Activated T-helper 1 cell treated with anti-CD3 and anti-CD28 coated beads, Interleukin-2, amount 50 U/mL, for 16 hours (primary cell): ENCODE measurements at places on chromosomes 2 and 18.

DNA sequence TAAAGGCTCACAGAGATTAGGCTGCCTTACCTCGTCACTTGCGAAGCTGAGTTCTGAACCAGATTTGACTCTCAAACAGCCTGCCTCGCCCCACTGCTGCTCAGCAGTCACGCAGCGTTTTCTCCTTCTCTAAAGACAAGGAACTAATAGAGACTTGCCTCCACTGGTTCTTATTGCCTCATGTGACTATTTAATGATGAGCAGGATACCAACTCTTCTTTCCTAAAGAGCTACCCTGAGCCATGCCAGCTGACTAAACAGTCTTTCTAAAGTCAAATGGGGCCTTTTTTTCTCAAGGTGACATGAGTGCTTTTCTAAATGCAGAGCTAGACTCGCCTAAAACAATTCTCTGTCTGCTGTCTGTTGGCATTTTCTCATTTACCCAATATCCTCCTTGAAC is 147.5 kb downstream of the NCKAP5 start:
- DNase-seq, result no peak

DNA sequence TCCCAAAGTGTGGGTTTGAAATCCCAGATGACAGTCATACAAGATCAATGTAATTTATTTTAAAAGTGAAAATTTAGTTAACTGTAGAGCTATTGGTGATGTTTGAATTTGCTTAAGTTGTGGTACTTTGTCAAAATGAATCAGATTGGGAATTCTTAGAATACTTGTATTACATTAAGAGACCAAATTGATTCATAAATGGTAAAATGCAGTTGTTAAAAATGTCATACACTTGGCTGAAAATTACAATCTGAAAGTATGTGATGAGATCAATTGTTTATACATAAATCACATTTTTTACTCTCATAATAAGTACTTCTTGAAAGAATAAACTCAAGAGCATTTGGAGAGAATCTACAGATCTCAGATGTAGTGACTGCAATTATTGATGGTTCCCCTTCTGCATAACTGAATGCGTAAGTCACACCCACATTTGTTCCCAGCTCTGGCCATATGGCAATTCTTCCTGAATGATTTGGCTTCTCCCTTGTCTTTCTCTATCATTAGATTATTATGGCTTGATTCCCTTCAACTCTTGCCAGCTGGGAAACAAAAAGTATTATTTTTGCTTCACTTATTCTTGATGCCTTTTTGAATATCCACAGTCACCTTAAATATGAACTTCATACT is 558.5 kb downstream of the CPS1 start:
- no peak for DNase-seq

GRCh38 chr2:53787614-53788289 is 908 bp downstream of the ERLEC1 start:
- DNase-seq, result no peak

DNA sequence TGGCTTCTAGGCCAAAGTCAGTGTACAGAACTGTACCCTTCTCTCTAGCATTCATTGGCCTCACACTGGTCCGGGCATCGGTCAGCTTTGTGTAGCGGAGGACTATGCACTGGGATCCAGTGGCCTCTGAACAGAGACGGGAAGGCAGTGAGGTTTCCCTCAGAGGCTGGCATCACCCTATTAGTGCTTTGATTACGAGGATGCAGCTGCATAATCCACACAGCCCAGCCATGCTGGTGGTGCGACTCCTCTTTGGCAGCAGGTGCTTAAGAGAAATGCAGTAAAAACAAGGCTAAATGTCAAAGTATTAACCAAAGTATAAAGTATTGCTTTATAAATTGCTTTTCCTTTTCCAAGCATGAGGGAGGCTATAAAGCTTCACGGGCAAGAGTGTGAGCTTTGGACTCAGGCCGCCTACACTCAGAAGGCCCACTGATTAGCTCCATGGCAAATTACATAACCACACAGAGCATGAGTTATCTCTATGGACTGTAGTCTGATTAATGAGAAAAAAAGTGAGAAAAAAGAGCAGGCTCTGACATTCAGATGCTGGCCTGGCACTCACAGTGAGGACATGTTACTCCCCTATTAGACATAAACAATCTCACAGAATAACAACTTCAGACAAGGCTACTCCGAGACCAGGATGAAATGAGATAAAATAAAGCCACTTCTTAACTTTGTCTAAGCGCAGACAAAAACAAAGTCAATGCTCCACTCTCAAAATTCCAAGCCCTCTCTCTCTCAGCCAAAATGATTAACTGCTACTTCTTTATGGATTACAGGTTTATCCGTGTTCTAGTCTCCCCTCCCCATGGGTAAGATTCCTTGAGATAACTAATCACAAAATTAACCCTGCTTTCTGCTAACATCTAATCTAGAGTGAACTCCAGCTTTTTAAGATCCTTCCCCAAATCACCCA is 6.4 kb upstream of the CRYGC start:
- DNase-seq, result no peak

DNA sequence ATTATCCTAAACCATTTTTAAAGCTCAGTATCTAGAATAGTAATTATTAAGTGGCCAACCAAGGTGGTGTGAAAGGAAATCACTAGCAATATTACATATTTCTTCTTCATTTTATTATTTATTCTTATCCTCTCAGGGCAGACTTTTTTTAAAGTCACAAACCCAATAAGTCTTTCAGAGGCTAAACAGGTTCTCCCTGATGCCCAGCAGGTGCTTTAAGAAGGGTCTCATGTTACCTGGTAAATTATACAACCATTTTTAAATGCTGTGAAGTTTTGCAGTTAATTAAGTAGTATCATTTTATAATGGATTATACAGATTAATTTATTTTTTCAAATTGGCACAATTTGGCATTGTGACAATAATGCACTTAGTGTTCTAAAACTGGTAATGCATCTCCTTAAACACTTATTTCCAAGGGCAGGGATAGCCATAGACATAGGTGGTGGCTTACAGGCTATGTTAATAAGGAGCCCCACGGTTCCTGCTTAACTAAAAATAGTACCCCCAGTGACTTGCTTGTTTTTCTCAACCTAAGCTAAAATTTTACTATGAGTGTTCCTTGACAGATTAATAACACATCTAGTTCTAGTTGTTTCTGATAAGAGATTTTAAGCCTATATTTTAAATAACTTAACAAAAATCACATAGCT is 67.0 kb downstream of the PMS1 start:
- DNase-seq, result no peak

DNA sequence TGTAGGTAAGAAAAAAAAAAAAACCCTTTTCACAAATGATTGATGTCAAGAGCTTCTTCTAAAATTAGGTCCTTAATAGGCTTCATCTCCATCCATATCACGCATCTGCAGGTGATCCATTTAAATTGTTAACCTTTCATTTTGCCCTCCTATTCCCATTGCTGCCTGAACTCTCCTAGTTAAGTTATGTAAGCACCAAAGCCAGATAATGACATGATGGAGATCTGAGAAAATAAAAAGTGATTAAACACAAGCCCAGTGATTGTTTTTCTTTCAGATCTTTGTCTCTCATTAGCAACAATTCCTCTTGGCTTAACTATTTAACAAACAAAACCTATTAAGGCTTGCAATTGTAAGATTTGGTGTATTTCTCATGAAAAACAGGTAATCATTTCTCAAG is 20.0 kb downstream of the LANCL1 start:
- DNase-seq, result no peak

GRCh38 chr2:227460070-227460485 is 11.9 kb upstream of the AGFG1 start:
- peak; percentile 40 for DNase-seq

- DNase-seq, result no peak
These were observed 317.6 kb downstream of the AFF3 start for GRCh38 chr2:99824758-99825157.
